H1 (cell line): ENCODE measurements at places on chromosomes 1 and 21. TPM values are rescaled to one million over a fixed set of nuclear protein-coding genes. Genes with fewer than 3 reads are reported as not detected.
A peak's percentile ranks its signal among the peaks of the same experiment; 100 is the strongest.

SMCP gene
- not detected in 2 replicates for total RNA-seq

DNA sequence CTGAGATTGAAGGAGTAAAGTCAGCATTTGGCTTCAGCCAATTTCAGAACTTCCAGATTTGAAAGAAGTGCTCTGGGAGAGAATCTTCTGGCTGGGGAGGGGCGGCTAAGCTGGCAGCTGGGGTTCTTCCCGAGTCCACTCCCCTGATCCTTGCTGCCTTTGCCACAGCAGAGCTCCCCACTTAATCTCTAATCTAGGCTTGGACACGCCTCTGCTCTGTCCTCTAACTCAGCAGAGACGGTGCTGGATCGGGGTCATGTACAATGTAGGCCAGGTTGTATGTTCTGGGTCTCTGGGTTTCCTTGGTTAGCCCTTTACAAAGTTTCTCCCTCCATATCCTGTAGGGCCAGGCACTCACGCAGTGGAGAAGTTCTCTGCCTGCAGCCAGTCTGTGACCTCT, 10.1 kb upstream of the GSTM3 start:
- H3K4me1 ChIP-seq = no peaks in the 10 kb centered on the region
- no peaks in the 10 kb centered on the region for H3K36me3 ChIP-seq
- H3K27me3 ChIP-seq = no peaks in the 10 kb centered on the region
- H3K4me3 ChIP-seq = no peak overlapping the region

DNA sequence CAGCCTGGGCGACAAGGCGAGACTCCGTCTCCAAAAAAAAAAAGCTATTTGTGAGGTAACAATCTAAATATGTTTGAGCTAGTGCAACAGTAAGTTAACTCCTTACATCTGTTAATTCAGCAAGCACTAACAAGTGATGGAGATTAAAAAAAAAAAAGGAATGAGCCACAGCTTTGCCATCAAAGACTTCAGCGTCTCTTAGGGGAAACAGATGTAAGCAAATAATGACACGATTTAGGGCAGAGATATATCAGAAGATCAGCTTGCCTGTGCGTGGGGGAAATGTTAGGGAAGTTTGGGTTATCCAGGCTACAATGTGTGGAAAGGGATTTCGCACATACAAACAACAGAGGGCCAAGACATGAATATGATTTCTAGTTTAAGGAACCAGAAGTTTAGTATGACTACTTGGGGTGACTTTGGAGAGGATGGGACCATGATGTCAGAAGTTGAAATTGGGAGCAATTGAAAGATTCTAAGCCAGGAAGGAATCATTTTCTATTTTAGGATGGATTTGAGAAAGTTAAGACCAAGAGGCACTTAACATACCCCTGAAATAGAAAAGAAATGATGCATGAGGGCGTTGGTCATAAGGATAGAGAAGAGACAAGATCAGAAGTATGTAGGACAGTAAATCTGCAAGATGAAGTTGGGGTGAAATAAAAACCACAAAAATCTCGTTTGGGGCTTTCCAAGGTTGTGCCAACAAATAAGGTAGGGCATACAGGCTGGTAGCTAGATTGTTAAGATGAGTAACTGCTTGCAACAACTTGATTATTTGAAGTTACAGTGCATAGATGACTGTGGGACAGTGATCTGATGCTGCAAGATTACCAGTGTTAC, 2.4 kb upstream of the BRWD1 start:
- H3K27ac ChIP-seq = no peak overlapping the region
- H3K4me1 ChIP-seq = peaks cover 5% of the 10 kb centered on the region; the same call in 1 of the 2 replicates
- H3K36me3 ChIP-seq = peaks cover 9% of the 10 kb centered on the region; the same call in 1 of the 2 replicates
- no peaks in the 10 kb centered on the region for H3K27me3 ChIP-seq
- DNase-seq = no peak
- H3K4me3 ChIP-seq = no peak overlapping the region

SPRR2B gene
- total RNA-seq = not detected in 2 replicates

DNA sequence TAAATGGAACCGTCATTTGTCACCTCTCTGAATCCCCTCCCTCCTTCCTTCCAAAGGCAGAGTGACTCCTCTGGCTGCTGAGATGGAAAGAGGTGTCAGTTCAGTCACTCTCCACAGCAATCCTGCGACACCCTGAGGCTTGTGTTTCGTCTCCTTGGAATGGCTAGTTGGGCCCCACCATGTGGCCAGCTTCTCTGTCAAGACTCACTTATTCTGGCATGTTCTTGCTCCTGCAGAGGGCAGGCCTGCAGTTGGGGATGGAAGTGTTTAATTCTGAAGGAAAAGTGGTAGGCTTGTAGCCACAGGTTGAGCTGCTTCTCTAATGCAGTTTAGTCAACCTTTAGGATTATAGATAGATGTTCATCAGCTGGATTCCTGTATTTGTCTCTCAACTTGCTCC, 149.6 kb downstream of the LMO4 start:
- no peaks in the 10 kb centered on the region for H3K36me3 ChIP-seq
- H3K4me1 ChIP-seq = no peaks in the 10 kb centered on the region
- H3K4me3 ChIP-seq = no peak overlapping the region
- no peaks in the 10 kb centered on the region for H3K27me3 ChIP-seq
- no peak overlapping the region for H3K27ac ChIP-seq
- DNase-seq = peak; percentile 53
